ENCODE measurements at places on chromosomes 3 and 15.

DNA sequence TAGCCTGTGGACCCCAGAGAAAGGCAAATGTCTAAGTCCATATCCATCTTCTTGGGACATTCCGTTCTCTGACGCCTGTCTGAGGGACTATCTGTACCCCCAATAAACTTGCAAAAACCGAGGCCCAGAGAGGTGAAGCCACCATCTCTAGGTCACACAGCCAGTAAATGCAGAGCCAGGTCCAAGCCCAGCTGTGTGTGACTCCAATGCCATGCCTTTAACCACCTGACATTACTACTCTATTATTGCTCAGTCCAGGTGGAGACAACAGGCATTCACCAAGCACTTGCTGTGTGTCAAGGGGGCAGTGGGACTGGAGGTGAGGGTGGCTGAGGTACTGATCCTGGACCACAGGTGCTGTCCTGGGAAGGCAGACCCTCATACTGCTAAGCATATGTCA is 25.4 kb downstream of the CYP8B1 start:
- no peak for DNase-seq

DNA sequence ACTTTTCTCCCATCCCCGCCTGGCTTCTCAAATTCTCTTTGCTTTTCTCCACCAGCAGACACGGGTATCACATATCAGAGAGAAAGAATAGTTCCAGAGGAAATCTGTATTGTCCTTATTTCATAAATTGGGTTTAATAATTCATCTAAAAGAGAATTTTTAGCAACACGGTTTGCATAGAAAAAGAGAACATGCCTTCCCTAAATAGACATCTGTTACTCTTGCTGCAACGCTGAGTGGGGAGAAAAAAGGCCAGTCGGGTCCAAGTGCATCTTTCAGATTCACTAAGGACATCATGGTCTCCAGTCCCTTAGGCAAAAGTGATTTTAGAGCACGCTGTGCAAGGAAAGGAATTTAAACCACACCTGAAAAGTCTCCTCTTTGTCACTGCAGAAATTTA is 201.3 kb downstream of the ABHD5 start:
- no peak for DNase-seq

DNA sequence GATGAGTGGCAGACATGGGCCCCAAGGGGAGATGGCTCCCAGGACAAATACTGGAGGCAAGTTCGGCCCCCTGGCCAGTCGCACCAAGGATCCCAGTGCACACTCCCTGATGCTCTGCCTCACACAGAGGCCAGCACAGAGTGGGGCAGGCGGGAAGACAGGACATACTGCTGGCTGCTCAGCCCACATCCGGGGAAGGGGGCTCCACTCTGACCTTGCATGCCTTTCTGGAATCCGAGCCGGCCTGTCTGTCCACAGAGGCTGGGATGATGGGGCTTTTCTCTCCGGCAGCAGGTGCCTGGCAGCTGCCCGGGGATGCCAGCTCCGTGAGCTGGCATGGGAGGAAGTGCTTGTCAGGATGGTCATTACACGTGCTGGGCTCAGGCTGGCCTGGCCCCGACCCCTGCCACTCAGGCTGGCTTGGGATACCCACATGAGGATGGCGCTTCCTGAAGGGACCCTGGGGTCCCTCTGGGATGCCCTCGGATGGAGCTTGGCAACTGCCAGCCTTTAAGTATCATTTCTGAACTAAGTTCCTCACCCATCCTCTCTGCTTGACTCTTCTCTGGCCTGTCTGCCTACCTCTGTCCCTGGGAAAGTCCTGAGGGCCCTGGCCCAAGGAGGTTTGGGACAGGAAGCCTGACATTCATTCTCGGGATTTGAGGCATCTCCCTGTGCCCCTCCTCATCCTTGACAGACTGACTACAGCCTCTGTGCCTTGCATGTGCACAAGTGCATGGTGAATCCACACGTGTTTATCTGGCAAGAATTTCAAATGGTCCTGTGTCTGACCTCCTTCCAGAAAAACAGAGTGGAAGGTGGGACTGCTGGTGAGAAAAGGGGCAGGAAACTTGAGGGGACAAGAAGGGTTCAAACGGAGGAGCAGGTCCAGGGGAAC is 46.5 kb downstream of the EXOG start:
- no peak for DNase-seq

DNA sequence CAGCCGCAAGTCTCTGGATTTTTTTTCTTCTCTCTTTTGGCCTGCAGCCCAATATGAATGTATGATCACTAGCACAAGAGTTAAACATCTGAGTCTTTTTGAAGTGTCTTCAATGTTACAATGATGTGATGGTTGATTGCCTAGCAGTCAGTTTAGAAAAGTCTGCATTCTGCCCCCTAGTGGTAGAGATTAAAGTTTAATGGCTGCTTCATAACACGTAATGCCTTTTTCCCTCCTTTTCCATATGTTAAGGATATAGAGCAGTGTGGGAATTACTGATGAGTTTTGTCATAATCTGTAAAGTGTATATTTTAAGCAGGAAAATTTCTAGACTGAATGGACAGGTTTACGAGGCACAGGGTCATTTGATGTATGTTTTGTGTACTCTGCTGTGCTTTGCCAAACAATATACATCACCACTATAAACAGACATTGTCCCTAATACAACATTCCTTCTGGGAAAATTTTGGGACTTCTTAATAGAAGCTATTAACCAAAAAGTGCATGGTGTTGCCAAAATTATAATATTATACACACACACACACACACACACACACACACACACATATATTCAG is 1038.5 kb upstream of the NR2F2 start:
- DNase-seq = no peak

DNA sequence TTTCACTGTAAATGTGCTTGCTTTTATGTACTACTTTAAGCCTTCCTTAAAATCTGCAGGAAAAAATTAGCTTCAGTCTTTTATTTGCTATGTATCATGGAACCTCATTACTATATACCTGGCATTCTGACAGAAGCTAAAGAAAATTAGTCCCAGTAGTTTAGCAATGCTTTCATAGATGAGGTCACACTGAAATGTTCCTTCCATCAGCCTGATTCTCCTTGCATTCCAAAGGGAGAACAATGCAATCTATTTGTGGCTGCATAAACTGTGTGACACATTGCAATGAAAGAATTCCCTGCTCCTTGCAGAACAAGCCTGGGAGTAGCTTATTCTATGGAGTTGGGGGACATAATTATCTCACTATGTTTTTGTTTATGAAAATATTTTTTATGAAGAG is 691.5 kb upstream of the ARPP21 start:
- DNase-seq = no peak

DNA sequence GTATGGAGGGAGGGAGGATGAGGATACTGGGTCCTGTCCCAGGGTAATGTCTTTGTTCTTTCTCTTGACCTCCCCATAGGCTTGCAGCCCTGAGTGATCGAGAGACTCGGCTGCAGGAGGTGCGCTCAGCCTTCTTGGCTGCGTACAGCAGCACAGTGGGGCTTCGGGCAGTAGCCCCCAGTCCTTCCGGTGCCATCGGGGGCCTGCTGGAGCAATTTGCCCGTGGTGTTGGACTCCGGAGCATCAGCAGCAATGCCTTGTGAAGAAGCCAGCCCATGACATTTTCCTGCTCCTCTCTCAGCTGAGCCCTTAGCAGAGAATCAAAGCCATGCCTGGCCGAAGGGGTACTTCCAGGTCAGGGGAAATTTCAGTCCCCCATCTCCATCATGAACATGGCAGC is 1.9 kb upstream of the CPNE9 start:
- no peak for DNase-seq

DNA sequence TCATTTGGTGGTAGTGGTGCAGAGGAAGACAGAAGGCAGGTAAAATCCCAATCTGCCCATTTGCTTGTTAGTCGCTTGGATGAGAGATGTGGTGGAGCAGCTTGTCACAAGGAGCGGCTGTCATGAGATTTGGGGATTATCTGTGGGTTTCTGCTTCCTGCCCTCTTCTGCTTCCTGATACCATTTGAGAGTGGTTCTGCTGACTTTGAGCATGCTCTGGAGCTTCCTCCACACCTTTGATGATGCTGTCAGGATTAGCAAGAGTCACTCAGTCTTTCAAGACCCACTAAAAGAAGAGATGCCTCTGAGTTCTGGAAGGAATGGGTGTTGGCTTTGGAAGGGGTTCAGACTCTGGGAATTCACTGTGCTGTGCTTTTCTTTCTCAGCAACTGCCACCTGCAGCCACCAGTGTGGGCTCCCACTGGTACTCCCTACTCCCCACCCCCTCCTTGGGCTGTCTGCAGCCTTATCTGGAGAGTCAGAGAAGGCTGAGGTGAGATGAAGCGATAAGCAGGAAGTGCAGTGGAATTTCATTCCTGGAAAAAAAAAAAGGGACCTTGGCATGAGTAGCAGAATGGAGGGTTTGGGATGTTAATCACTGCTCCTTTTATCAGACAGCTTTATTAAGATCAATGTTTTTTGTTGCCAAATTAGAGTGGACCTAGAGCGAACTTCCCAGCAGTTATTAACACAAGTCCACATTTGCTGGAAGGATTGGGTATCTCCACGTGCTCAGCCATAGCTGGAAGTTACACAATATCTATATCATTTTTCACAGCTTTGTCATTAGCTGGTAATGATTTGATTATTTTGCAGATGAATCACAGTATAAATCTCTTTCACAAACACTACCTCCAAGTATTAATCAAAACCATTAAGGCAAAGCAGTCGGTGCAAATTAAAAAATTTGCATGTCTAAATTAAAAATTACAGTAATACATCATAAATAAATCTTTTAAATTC is 233.0 kb upstream of the SATB1 start:
- no peak for DNase-seq

GRCh38 chr3:128681369-128681829 is 30.8 kb upstream of the RPN1 start:
- no peak for DNase-seq

GRCh38 chr3:125185805-125186204 is 26.7 kb downstream of the SLC12A8 start:
- no peak for DNase-seq

GRCh38 chr3:172100482-172100881 is 61.1 kb downstream of the FNDC3B start:
- DNase-seq = no peak

DNA sequence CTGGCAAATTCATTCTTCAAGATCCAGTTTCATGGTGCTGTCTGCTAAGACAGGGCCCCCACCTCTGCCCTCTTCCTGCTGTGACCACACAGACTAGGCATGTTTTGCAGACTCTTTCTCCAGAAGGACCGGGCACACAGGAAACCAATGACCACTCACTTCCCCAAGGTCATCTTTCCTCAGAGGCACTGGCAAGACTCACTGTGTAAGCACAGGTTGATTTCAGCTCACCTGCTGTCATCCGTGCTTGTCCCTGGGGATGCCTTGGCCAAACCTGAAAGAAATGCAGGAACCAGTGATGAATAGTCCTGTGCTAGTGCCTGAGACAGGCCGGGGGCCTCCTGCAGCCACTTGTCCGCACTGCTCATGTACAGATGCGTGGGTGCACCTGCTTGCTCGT is 33.5 kb downstream of the ALS2CL start:
- no peak for DNase-seq

DNA sequence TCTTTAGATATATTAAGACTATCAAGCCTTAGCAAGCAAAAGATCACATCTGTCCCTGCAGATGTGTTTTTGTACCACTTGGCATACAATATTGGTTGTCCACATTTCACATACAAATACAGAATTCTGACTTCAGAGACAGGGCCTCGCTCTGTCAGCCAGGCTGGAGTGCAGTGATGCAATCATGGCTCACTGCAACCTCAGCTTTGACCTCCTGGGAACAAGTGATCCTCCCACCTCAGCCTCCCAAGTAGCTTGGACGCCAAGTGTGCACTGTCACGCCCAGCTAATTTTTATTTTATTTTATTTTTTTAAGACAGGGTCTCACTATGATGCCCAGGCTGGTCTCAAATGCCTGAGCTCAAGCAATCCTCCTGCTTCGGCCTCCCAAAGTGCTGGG is 53.0 kb upstream of the ACTL6A start:
- DNase-seq = no peak

DNA sequence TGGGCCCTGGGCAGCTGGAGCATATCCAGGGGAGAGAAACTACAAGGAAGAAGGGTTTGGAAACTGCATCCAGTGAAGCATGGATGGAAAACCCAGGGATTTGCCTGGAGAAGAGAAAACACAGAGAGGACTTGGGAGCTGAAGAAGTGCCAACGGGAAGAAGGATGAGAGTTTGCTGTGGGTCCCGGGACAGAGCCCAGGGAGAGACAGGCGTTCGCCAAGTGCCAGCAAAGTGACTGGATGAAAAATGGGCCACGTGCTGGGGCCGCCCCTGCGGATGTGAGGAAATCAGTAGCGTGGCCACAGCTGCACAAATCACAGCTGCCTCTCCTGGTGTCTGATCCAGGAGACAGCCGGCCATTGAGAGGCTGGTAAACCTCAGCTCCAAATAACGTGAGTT is 70.4 kb downstream of the HES1 start:
- DNase-seq = no peak

DNA sequence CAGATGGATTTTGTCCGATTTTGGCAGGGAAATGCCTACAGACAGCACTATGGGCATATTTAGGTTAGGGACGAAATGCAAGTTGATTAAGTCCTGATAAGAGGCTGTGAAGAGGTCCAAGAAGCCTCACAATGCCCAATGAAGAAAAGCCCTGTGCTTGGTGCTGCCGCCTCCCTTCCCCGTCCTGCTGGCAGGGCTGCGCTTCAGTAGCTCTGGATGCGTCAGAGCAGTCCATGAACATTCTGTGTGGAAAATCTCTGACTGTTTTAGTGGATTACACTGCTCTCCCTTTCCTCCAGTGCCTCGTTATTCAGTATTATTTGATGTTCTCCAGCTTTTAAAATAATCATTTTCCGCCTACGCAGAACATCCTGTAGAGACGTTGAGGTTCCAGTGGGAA is 39.6 kb downstream of the MLH1 start:
- no peak for DNase-seq

DNA sequence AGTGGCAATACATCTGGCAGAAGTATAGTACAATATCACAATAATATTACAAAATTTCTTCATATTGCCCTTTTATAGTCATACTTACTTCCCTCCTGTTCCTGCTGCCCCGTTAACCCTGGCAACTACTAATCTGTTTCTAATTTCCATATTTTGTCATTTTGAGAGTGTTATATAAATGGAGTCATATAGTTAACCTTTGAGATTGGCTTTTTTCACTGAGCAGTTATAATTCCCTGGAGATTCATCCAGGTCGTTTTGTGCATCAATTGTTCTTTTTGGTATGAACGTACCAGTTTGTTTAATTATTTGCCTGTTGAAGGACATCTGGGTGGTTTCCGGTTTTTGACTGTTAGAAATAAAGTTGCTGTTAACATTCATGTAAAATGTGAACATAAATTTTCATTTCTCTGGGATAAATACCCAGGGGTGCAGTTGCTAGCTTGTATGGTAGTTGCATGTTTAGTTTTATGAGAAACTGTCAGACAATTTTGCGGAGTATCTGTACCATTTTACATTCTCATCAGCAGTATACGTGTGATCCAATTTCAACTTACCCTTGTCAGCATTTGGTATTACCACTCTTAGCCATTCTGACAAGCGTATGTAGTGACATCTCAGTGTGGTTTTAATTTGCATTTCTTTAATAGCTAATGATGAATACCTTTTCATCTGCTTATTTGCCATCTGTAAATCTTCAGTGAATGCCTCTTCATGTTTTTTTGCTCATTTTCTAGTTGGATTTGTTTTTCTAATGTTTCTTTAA is 32.2 kb upstream of the IL20RB start:
- DNase-seq = no peak

All from activated gamma-delta T cell treated with Interleukin-2 at 50 U/mL for 16 hours (primary cell).